ENCODE measurements at places on chromosomes 12 and 14. TPM values are rescaled to one million over a fixed set of nuclear protein-coding genes. Genes with fewer than 3 reads are reported as not detected.

The B4GALNT1 gene
- total RNA-seq = 0.51 TPM

The MYH6 gene
- total RNA-seq = not detected

The CCDC38 gene
- 0.15 TPM for total RNA-seq

The FOXG1 gene
- total RNA-seq = not detected

The ESYT1 gene
- 57.4 TPM for total RNA-seq

The MSRB3 gene
- 41.5 TPM for total RNA-seq

The SPTB gene
- 3.0 TPM for total RNA-seq

The TPH2 gene
- total RNA-seq = not detected

The PDZRN4 gene
- 0.37 TPM for total RNA-seq

The AQP5 gene
- 39.7 TPM for total RNA-seq

The PRH2 gene
- not detected for total RNA-seq
